Esophagus mucosa (tissue), 1 donor: ENCODE measurements at places on chromosomes 1 and 21. TPM values are rescaled to one million over a fixed set of nuclear protein-coding genes. Genes with fewer than 3 reads are reported as not detected.

CAMK2N1 gene
- total RNA-seq: 7.7 TPM

FAAH gene
- 8.7 TPM for total RNA-seq

PRDM16 gene
- 0.44 TPM for total RNA-seq

RIPPLY3 gene
- total RNA-seq: not detected

CD1D gene
- 0.44 TPM for total RNA-seq

AJAP1 gene
- 0.44 TPM for total RNA-seq

SWT1 gene
- total RNA-seq: 2.4 TPM

ZBTB37 gene
- total RNA-seq: 5.0 TPM

MRPS6 gene
- 31.0 TPM for total RNA-seq

IL6R gene
- total RNA-seq: 6.1 TPM

FCGR3B gene
- 0.64 TPM for total RNA-seq

LCE3D gene
- total RNA-seq: 7.7 TPM

PPP2R5A gene
- 55.7 TPM for total RNA-seq

IL19 gene
- total RNA-seq: 5.5 TPM

FCN3 gene
- 2.4 TPM for total RNA-seq

ZNF593 gene
- 37.9 TPM for total RNA-seq
